H9 (cell line): ENCODE measurements at places on chromosomes 3 and 15. TPM values are rescaled to one million over a fixed set of nuclear protein-coding genes. Genes with fewer than 3 reads are reported as not detected.

Gene CFAP161
- total RNA-seq, result 0.24 TPM in 1 of 2 replicates, not detected in the other

GRCh38 chr15:34644851-34645250 is 61.4 kb upstream of the GOLGA8B start:
- H3K4me3 ChIP-seq, result no peak overlapping the region
- no peaks in the 10 kb centered on the region for H3K27me3 ChIP-seq
- no peak overlapping the region for H3K27ac ChIP-seq
- peaks cover 2% of the 10 kb centered on the region; the same call in 1 of the 3 replicates for H3K36me3 ChIP-seq

DNA sequence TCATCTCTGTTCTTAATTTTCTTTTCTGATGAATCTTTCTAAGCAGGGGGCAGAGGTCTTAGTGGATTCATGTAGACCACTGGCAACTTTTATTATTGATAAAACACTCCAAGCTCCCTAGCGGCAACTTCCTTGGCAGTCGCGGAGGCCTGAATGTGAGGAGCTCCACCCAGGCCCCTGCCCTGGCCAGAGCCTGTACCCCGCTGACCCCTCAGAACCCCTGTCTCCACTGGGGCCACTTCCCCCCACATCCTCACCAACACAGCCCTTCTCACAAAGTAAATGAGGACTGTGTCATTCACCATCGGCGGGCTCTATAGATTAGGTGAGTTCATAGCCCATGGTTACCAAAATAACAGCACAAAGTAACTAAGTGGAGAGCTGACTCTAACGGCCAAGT is 111.6 kb downstream of the TPRA1 start:
- no peaks in the 10 kb centered on the region for H3K27me3 ChIP-seq
- H3K4me1 ChIP-seq, result no peaks in the 10 kb centered on the region
- no peaks in the 10 kb centered on the region for H3K36me3 ChIP-seq
- H3K4me3 ChIP-seq, result no peak overlapping the region
- DNase-seq, result no peak
- no peak overlapping the region for H3K27ac ChIP-seq

GRCh38 chr3:65944252-65944651 is 94.5 kb downstream of the MAGI1 start:
- H3K4me3 ChIP-seq, result no peak overlapping the region
- no peaks in the 10 kb centered on the region for H3K36me3 ChIP-seq
- no peak overlapping the region for H3K27ac ChIP-seq
- DNase-seq, result no peak

- no peaks in the 10 kb centered on the region for H3K27me3 ChIP-seq
- DNase-seq, result no peak
- no peak overlapping the region for H3K27ac ChIP-seq
- no peaks in the 10 kb centered on the region for H3K4me1 ChIP-seq
- no peak overlapping the region for H3K4me3 ChIP-seq
These were observed 167.4 kb downstream of the NTRK3 start for GRCh38 chr15:88089024-88089620.

DNA sequence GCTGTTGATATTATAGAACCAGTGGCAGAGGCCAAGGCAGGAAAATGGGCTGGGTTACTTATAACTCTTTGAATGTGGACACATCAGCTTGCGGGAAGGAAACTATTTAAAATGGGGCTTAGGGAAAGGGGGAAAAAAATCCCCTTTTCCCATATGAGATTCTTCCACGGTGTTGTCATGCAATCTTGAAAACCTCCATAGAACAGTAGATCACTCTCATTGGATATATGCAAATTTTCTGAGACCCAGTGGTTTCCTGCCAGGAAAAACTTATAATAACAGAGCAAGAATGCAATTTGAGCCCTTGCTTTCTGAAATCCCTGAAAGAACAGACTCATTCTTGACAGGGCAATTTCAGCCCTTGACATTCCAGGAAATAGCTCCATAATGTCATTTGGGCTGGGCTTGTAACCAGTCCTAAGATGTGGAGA is 31.1 kb downstream of the TMEM212 start:
- no peak for DNase-seq
- no peak overlapping the region for H3K27ac ChIP-seq
- no peak overlapping the region for H3K4me3 ChIP-seq

Gene P2RY12
- total RNA-seq, result not detected in 2 replicates

GRCh38 chr3:4978204-4978965 is 852 bp upstream of the BHLHE40 start:
- no peak overlapping the region for H3K27ac ChIP-seq
- H3K4me3 ChIP-seq, result peak overlapping the region; percentile 93
- H3K27me3 ChIP-seq, result no peaks in the 10 kb centered on the region; the same call in 1 of the 2 replicates
- H3K36me3 ChIP-seq, result peaks cover 10% of the 10 kb centered on the region; the same call in 1 of the 2 replicates

Gene MME
- 14.6 and 16.4 TPM in 2 replicates for total RNA-seq

Gene FRG2C
- total RNA-seq, result not detected in 2 replicates

DNA sequence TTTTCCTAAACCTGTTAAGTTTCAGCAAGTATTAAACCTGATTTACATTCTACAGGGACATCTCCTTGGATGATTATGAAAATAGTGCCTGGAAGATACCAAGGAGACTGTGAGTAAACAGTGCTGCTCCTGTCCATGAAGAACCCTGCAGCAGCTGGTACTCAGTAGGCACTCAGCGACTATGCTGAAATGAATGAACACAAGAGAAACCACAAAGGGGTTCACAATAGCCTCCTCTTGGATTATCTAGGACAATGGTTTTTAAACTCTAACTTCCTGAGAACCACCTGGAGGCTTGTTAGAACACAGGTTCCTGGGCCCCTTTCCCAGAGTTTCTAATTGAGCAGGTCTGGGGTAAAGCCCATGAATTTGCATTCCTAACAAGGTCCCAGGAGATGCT is 488.4 kb upstream of the UBE2E2 start:
- H3K4me3 ChIP-seq, result no peak overlapping the region
- DNase-seq, result no peak
- H3K36me3 ChIP-seq, result peaks cover 6% of the 10 kb centered on the region
- H3K27ac ChIP-seq, result no peak overlapping the region

DNA sequence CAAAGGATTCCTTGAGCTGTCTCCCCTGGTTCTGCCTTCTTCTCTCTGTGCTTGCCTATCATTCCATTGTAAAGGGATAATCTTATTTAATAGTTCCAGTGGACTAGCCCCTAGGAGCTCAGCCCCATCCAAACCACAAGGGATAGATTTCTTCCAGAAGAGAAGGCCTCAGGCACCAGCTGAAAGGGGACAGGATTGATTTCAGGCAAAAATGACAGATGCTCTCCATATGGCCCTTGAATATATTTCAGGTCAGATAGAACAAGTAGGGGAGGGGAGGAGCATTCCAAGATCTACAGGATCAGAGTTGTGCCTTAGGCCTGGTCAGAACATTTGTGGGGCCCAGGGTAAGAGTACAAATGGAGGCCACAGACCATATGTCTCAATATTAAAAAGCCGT is 85.3 kb downstream of the RPLP1 start:
- H3K4me3 ChIP-seq, result no peak overlapping the region
- no peak for DNase-seq
- no peaks in the 10 kb centered on the region for H3K36me3 ChIP-seq
- no peaks in the 10 kb centered on the region for H3K27me3 ChIP-seq
- H3K4me1 ChIP-seq, result 0 out of 2 replicates have a peak, but pooled peaks cover 3% of the 10 kb centered on the region

DNA sequence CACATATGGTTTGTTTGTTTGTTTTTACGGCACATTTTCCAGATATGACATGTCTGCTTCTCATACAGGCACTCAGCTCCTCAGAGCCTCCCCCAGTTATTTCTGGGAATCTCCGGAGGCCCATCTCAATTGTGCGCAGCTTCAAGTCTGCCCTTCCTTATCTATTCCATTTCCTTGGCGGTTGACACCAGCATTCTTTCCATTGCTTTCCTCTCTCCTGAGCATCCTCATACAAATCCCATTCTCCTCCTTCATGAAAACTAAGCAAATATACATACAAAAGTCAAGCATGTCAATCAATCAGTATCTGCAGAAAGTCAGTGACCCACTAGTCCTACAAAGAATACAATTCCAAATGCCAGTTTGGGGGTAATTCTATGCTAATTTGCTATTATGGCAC is 166.7 kb downstream of the SQOR start:
- H3K27me3 ChIP-seq, result no peaks in the 10 kb centered on the region
- H3K36me3 ChIP-seq, result no peaks in the 10 kb centered on the region
- no peak for DNase-seq
- no peak overlapping the region for H3K4me3 ChIP-seq
- no peak overlapping the region for H3K27ac ChIP-seq
- no peaks in the 10 kb centered on the region for H3K4me1 ChIP-seq

GRCh38 chr3:60514085-60514649 is 737.1 kb downstream of the FHIT start:
- DNase-seq, result no peak
- H3K27ac ChIP-seq, result no peak overlapping the region
- H3K4me3 ChIP-seq, result no peak overlapping the region
- H3K4me1 ChIP-seq, result no peaks in the 10 kb centered on the region
- H3K27me3 ChIP-seq, result no peaks in the 10 kb centered on the region

DNA sequence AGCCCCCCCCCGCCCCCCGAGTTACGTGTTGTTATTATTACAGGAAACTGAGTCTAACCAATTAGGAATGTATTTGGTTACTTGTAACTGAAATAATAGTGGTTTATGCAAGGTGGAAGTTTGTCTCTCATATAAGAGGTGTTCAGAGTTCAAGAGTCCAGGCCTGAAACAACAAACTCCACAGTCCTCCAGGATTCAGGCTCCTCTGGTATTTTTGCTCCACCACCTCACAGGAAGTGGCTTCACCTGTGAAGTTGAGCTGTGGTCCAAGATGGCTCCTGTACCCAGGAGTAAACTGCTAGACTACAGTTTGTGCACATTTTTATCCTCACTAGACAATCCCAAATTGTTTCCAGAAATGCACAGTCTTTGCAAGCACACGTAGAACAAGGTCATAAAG is 27.3 kb downstream of the MOBP start:
- no peaks in the 10 kb centered on the region for H3K4me1 ChIP-seq
- DNase-seq, result no peak
- no peaks in the 10 kb centered on the region for H3K36me3 ChIP-seq
- H3K4me3 ChIP-seq, result no peak overlapping the region
